ENCODE measurements at places on chromosomes 2 and 18.

GRCh38 chr2:164498836-164499235 lies 122.4 kb downstream of the GRB14 start:
- ATAC-seq, result no peak

DNA sequence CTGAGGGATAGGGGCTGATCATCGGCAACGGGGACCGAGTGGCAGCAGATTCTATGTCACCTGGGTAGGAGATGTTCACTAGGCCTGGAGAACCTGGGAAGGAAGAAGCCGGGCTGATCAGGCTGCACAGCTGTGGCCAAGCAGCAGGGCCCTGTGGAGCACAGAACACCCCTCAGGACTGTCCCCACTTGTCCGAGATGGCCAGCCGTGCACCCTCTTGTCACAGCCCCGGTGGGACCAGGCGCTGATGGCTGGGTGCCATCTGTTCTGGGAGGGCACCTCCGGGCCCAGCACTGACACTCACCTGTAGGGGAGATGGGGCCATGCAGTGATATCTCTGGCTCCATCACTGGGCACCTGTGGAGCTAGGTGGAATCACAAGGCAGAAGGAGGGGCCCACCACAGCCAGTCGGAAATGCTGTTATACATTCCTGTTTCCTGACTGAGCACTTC lies 217.9 kb upstream of the RAB6C start:
- ATAC-seq, result no peak

GRCh38 chr2:69597105-69597504 lies 46.4 kb downstream of the AAK1 start:
- ATAC-seq, result no peak

DNA sequence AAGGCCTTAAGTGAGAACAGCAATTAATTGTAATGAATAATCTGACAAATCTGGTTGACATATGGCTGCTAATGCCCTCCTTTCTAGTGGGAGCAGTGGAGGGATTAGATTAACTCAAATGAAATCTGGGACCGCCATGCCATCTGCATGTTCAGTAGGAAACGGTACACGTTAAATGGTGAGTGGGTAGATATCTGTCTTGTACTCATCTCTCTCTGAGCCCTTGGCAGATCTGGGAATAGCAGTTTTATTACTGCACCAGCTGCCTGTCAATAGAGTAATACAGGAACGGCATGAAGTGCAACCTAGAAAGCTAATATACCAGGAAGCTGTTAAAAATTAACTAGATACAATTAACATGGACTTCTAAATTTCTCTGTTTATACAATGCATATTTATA lies 258.8 kb downstream of the GPD2 start:
- ATAC-seq, result no peak

DNA sequence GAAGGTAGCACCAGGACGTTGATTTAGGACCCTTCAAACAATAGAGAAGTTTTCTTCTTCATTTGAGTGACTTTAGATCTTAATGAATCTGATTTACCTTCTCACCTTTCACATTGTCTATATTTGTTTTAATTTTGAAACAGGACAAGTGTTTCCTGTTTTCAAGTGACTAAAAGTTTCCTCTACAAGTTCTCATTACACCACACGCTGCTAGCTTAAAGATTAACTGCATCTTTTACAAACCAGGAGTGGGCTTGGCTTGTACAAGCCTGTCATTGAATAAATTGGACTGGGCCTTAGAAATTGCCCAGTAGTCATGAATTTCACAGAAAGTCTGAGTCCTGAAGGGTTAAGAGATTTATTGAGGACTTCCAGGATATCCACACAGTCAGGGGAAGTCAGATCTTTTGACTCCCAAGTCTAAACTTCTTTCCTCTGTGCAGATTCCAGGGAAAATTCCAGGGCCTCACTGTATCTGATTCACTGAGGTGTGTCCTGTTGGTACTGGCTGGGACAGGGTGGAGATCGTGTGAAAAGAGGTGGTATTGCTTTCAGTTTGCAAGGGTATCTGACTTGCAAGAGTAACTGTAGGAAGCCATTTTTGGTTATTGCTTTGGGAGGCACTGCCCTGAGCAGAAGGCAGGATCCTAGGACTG lies 3.4 kb downstream of the SGPP2 start:
- no peak for ATAC-seq

DNA sequence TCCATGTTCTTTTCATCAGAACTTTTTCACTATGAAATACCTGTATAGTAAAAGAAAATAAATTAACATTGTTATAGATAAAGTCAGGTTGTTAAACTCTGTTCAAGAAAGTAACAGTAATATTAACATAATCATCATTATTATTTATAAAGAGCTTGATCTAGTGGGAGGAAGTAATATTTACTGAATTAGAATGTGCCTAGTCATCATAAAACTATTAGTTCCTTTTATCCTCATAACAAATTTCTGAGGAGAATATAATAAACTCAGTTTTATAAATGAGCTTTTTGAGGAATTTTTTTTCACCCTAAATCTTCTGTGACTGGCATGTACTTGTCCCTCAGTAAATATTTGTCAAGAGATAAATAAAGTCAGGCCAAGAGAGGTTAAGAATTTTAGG lies 78.4 kb downstream of the PLA2R1 start:
- no peak for ATAC-seq

DNA sequence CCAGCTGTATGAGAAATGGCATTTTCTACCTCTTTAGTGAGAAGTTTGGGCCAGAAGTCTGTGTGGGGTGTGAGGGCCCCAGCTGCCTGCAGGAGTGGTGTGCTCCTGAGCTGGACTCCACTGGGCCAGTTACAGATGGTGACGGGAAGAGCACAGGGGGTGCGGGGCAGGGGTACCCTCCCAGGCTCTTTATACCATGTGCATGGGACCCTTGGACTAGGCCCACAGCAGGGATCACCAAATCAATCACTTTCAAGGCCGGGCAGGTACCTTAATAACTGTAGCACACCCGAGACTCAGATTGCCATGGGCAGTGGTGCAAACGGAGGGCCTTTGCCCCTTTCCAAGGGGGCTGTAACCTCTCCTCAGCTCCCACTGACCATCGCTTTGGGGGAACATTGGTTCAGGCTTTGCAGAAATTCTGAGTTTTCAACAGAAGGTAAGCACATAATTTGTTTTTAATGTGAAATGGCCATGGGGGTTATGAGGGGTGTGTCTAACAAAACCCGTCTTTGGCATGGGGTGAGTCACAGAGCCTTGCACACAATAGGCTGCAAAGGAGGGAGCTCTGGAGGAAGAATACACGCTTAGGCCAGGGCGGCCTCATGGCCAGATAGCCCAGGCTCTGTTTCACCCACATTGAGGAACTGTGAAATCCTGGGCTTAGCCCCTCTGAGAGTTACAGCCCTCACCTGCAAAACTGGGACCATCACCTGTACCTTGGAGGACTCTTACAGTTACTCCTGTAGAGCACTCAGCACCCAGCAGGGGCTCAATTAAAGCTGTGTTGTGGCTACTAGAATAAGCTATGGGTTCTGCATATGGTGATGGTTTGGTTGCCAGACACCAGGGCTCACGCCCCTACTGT lies 141.0 kb upstream of the BCL2L11 start:
- no peak for ATAC-seq
